ENCODE measurements at places on chromosomes 2 and 18. TPM values are rescaled to one million over a fixed set of nuclear protein-coding genes. Genes with fewer than 3 reads are reported as not detected.

DNA sequence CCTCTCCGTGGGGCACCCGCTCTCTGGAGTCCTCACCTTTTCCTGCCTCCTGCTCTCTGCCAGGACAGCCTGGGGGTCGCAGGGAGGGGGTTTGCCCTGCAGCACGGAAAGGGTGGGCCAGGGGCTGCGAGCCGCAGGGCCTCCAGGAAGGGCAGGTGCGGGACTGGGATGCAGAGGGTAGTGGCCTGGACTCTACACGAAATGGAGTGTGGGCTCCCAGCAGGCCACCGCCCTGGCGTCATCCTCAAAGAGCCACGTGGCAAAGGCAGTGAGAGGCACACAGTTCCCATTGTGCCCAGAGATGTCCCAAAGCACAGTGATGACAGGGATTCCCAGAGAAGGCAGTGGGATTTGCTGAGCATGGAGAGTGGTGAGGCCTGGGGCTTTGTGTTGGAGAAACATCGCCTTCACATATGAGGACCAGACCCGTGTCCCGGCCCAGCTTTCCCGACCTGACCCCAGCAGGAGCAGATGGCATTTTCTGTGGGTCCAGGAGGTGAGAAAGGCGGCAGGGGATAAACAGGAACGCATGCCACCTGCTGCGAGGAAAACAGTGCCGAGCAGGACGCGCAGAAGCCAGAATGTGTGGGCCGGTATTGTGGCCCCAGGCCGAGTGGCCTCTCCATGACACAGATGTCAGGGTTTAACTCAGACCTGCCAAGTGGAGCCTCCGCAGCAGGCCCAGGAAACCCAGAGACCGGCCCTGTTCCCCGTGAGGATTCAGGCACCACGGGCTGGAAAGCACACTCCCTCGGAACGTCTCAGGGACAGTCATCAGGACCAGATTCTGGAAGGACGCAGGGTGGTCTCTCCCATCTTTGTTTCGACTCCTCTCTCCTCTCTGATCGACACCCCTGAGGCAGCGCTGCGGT lies 855.5 kb upstream of the SALL3 start:
- no peaks in the 10 kb centered on the region for H3K36me3 ChIP-seq
- no peak overlapping the region for H3K27ac ChIP-seq
- no peaks in the 10 kb centered on the region for H3K4me1 ChIP-seq

EMILIN1 gene
- total RNA-seq, result 0.59 TPM

EXOC6B gene
- 25.4 TPM for total RNA-seq

CETN1 gene
- total RNA-seq, result not detected

PAX8 gene
- total RNA-seq, result 4.4 TPM

All from HCT116 (cell line).